Stimulated activated CD8-positive, alpha-beta memory T cell treated with anti-CD3 and anti-CD28 coated beads, Interleukin-15, amount 100 ng/mL, for 24 hours (primary cell): ENCODE measurements at places on chromosomes 13 and 19.

DNA sequence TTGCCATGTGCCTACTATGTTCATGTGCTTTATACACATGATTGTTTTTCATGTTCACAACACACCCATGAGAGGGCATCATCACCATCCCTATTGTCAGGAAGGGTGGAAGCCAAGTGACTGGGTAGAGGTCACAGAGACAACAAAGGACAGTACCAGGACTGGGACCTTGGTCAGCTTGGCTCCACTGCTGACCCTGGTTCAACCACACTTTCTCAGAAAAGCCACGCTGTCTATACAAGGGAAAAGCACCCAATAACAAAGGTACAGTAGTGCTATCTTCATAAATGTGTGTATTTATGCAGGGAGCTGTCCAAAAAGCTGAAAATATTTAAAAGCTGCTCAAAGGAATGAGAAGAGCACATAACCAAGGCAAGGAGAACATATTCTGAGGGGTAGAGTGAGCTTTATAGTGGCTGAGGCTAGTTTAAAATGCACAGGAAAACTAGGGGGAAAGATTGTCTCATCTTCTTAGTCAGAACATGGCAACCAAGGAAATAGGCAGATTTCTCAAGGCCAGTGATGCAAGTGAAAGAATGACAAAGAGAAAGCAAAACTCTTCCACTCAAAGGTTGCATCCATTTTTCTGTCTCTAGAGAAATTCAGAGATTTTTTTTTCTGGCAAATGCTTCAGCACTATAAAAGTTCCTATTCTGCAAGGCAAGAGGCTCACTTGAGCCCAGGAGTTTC is 415.0 kb downstream of the FOXO1 start:
- no peak for DNase-seq

- no peak for DNase-seq
Observed at GRCh38 chr19:40279761-40280607, 5.2 kb downstream of the AKT2 start.

DNA sequence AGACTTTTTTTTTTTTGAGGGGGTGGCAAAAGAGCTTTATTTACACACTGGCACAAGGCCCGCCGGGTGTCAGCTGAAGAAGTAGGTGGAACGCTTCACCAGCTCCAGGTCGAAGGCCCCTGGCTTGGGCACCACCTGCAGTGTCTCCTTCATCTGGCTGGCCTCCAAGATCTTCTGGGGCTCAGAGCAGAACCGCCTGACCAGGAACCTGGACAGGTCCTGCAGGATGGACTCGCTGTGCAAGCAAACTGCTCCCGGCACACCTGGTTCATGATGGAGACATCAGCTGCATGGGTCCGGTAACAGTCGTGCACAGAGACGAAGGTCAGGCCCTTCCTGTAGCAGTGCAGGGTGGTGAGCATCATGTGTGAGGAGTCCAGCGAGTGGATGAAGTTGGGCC is 4.4 kb upstream of the CYP4F2 start:
- DNase-seq: no peak

- DNase-seq: no peak
Observed at GRCh38 chr13:99605420-99606323, 104.4 kb downstream of the TM9SF2 start.

GRCh38 chr13:41018602-41018948 is 541 bp downstream of the ELF1 start:
- DNase-seq: no peak

DNA sequence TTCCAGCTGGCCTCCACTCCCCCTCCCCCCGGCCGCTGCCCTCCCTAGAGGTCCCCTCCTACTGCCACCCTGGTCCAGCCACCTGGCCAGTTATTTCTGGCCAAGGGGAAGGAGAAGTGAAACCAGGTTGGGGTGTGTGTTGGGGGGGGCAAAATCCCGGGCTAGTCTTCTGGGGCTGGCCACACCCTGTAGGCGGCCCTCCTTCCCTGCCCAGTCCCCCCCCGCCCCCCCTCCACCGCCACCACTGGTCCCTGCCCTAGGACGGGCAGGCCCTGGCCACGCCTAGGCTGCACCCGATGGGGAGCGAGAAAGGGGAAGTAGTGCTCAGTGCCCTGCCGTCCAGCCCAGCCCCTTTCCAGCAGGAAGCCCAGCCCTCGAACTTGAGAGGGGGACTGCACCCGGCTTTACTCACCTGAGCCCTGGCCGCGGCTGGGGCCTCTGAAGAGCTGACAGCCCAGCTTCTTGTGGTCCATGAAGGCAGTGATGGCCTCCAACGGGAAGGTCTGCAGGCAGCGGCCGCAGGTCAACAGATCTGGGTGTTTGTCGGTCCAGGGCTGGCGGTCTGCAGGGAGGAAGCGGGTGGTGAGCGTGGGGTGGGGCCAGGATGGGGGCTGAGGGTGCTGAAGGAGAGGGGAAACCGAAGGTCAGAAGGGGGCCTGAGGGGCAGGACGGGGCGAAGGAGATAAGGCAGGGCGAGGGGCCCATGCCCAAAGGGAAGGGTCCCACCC is 813 bp downstream of the ZNF296 start:
- DNase-seq: no peak
